ENCODE measurements at places on chromosomes 7 and 10.

GRCh38 chr7:102073931-102074880 is 212.5 kb upstream of the SH2B2 start:
- DNase-seq = no peak

DNA sequence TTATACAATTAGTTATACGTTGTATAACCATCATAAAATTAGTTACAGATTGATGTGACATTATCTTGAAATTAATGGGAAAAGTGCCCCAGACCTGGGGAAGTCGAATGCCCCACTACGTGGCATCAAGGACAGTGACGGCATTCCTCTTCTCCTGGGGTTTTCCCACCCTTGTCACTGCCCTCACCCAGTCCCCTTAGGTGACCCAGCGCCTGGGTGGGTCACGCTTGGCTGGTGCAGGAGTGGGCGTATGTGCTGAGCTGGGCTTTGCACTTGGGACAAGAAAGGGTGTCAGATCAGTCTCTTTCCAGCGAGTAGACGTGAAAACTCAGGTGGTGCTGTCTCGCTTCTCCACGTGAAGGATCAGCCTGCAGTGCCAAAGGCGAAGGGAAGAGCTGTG is 7.6 kb downstream of the FOXK1 start:
- no peak for DNase-seq

DNA sequence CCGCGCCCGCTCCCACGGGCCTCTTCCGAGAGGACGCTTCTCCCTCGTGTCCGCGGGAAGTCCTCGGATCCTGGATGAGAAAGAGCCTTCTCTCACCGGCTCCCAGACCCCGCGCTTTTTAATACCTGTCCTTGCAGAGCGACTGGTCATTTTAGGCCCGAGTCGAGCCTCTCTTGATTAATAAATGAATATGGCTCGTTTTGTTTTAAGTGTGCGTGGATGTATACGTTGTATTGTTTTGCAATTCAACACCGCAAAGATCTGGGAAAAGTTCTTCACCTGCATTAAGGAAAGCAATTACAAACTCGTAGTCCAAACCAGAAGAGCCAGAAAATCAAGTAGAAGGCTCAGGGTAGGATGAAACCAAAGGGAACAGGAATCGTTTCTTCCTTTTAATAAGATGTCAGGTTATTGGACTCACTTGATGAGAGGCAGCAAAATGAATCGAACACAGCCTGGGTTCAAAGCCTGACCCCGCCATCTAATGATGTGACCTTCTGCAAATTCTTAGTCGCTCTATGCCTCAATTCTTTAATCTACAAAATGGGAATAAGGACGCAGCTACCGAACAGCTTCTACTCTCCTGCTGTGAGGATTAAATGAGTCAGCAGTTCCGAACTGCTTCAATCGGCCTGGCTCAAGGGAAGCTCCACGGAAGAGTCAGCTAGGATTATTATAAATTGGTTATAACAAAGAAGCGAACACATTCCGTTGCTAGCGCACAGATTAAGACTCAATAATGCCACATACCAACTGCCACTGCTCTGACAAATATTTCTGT is 277.8 kb upstream of the NEBL start:
- DNase-seq = no peak

DNA sequence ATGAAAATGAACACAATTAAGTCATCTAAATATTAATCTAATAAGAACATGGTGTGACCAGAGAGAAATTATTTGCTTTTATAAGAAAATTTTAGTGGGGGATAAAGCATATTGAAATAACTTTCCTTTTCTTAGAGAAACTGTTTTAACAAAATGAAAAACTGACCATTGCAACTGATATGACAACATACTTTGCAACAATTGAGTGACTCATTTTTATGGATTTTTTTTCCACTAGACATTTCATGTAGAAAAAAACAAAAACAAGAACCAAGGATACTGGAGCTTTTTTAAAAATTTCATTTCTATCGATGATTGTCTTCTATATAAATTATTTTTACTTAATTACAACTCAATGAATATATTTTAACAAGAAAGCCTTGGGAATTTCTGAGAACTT is 90.0 kb downstream of the C1GALT1 start:
- no peak for DNase-seq

- DNase-seq = no peak
Observed at GRCh38 chr7:42991913-42992591, 59.9 kb downstream of the MRPL32 start.

- DNase-seq = no peak
Observed at GRCh38 chr10:132144086-132144485, 42.7 kb upstream of the DPYSL4 start.
